ENCODE measurements at places on chromosomes 5 and 9. TPM values are rescaled to one million over a fixed set of nuclear protein-coding genes. Genes with fewer than 3 reads are reported as not detected.

ANKS6 gene
- 17.4 TPM for total RNA-seq

DNA sequence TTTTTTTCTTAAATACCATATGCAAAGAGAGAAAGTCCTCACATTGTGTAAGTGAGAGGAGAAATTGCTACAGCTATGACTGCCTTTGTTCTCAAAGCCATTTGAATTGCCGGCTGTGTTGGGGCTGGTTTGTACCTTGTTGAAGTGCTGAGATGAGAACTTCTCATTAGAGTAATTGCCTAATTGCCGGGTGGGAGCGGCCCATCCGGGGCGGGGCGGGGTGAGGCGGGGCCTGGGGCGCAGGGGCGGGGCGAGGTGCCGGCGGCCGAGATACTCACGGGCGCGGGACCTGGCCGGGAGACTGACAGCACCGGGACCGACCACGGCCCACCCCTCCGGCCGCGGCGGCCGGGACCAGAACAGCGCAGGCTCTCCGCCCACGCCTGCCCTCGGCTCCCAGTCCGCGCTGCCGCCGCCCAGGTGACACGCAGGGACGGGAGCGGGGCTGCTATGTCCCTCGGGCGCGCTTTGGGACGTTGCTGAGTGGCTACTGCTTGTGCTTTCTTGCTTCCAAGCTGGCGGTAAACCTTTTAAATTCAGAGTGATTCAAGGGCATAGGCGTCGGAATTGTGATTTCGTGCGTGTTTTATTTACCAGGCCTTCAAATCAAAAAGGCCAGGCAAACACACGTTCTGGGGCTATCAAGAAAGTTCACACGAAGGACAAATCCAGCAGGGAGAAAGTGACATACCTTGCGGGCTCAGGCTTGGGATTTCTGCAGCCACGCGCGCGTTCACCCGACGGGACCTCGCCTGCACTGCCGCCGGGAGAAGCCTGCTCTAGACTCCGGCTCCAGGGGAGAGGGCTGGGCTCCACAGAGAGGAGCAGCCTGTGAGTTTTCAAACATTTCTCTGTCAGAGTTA, 269.1 kb downstream of the FANCC start:
- peak overlapping the region; percentile 69 for H3K4me3 ChIP-seq
- H3K36me3 ChIP-seq: no peaks in the 10 kb centered on the region
- no peak overlapping the region for H3K27ac ChIP-seq
- peak; percentile 65 for DNase-seq
- peaks cover 14% of the 10 kb centered on the region for H3K27me3 ChIP-seq

MCTP1 gene
- total RNA-seq: 0.53 TPM

GRCh38 chr5:98631311-98632054, 142.0 kb upstream of the RGMB start:
- H3K4me1 ChIP-seq: no peaks in the 10 kb centered on the region
- H3K36me3 ChIP-seq: no peaks in the 10 kb centered on the region
- no peaks in the 10 kb centered on the region for H3K27me3 ChIP-seq
- H3K4me3 ChIP-seq: no peak overlapping the region

- H3K36me3 ChIP-seq: no peaks in the 10 kb centered on the region
- H3K4me1 ChIP-seq: no peaks in the 10 kb centered on the region
- no peaks in the 10 kb centered on the region for H3K27me3 ChIP-seq
- no peak for DNase-seq
- no peak overlapping the region for H3K4me3 ChIP-seq
- H3K27ac ChIP-seq: no peak overlapping the region
These were observed 38.5 kb upstream of the RARS1 start for GRCh38 chr5:168447808-168448207.

DNA sequence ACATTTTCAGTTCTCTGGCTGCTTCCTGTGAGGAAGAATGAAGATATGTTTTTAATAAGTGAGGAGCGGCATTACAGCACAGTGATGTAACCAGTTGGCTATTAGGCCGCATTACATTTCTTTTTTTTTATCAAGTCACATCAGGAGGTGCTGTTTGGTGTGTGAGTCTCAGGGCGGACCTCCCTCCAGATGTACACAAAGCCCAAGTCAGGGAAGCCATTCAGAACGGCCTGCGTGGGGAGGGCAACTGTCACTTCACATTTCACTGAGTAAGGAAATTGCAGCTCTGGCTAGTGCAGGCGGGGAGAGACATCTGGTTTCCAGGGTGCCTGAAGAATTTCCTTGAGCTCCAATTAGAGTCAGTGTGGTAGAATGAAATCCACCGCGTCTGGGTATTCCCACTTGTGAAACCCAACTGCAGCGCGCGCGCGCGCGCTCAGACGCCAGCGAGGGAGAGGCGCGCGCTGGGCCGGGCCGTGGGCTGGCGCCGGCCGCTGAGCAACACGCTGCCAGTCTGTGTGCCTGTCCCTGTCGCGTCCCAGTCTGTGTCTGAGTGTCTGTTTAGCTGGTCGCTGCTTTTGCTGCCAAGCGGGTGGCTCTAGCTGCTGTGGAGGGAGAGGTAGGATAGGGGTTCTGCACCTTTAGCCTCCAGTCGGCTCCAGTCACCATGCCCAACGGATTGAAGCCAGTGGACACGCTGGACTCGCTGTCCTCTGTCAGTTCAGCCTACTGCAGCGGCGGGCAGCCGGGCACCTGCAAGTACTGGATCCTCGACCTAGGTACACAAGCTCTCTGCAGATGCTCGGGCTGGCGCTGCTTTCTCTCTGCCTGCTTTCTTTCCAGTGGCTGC, 140.8 kb upstream of the OTULINL start:
- H3K36me3 ChIP-seq: peaks cover 2% of the 10 kb centered on the region
- H3K27ac ChIP-seq: no peak overlapping the region

- H3K27ac ChIP-seq: peak overlapping the region; percentile 80
- H3K27me3 ChIP-seq: no peaks in the 10 kb centered on the region
- peak overlapping the region; percentile 45 for H3K4me3 ChIP-seq
- peaks cover 17% of the 10 kb centered on the region for H3K36me3 ChIP-seq
- H3K4me1 ChIP-seq: peaks cover 69% of the 10 kb centered on the region
These were observed 51.6 kb downstream of the AHRR start for GRCh38 chr5:372996-373709.

GRCh38 chr5:314676-315487, 6.6 kb upstream of the AHRR start:
- peaks cover 5% of the 10 kb centered on the region for H3K27me3 ChIP-seq
- H3K4me1 ChIP-seq: peaks cover 7% of the 10 kb centered on the region
- H3K4me3 ChIP-seq: no peak overlapping the region
- peaks cover 22% of the 10 kb centered on the region for H3K36me3 ChIP-seq
- H3K27ac ChIP-seq: no peak overlapping the region

GRCh38 chr9:115514454-115514853, 396.5 kb upstream of the TNC start:
- H3K36me3 ChIP-seq: no peaks in the 10 kb centered on the region
- no peak for DNase-seq
- no peaks in the 10 kb centered on the region for H3K4me1 ChIP-seq
- H3K27me3 ChIP-seq: peaks cover 2% of the 10 kb centered on the region
- H3K4me3 ChIP-seq: no peak overlapping the region

GRCh38 chr5:163760498-163760897, 255.1 kb downstream of the MAT2B start:
- H3K27me3 ChIP-seq: no peaks in the 10 kb centered on the region
- no peak overlapping the region for H3K4me3 ChIP-seq
- H3K4me1 ChIP-seq: no peaks in the 10 kb centered on the region
- H3K27ac ChIP-seq: no peak overlapping the region

DNA sequence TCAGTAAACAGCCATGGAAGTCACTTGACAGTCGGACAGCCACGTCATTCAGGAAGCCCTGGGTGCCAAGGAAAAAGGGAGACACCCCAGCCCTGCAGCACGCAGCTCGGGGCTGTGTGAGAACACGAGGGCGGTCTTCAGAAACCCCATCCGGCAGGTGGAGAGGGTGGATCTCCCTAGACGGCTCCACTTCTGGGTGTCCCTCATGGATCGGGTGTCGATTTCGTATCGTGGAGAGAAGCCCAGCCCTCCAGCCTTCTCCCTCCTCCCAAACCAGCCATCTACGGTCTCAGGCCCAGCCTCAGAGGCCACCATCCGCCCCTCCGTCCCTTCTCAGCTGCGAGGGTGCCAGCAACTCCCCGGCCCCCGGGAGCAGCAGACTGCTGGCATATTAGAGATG, 65.5 kb upstream of the BARHL1 start:
- H3K27ac ChIP-seq: no peak overlapping the region
- H3K4me3 ChIP-seq: no peak overlapping the region
- H3K36me3 ChIP-seq: no peaks in the 10 kb centered on the region
- H3K4me1 ChIP-seq: no peaks in the 10 kb centered on the region
- H3K27me3 ChIP-seq: peaks cover 9% of the 10 kb centered on the region
- DNase-seq: no peak

- H3K36me3 ChIP-seq: no peaks in the 10 kb centered on the region
- H3K27ac ChIP-seq: no peak overlapping the region
- no peaks in the 10 kb centered on the region for H3K4me1 ChIP-seq
- DNase-seq: no peak
- H3K4me3 ChIP-seq: no peak overlapping the region
These were observed 78.1 kb upstream of the UNC5A start for GRCh38 chr5:176732306-176732705.

- no peaks in the 10 kb centered on the region for H3K27me3 ChIP-seq
- no peak overlapping the region for H3K4me3 ChIP-seq
- H3K27ac ChIP-seq: peak overlapping the region; percentile 25
- H3K4me1 ChIP-seq: peaks cover 63% of the 10 kb centered on the region
- DNase-seq: no peak
These were observed 45.3 kb upstream of the RICTOR start for GRCh38 chr5:39119404-39120051.

GRCh38 chr9:87615547-87616148, 110.3 kb upstream of the CTSL start:
- H3K27ac ChIP-seq: no peak overlapping the region
- H3K27me3 ChIP-seq: peaks cover 2% of the 10 kb centered on the region
- no peak for DNase-seq
- H3K36me3 ChIP-seq: no peaks in the 10 kb centered on the region

SLC9A3 gene
- total RNA-seq: 2.4 TPM

- H3K4me3 ChIP-seq: no peak overlapping the region
- no peak overlapping the region for H3K27ac ChIP-seq
- DNase-seq: no peak
- peaks cover 16% of the 10 kb centered on the region for H3K36me3 ChIP-seq
- H3K4me1 ChIP-seq: no peaks in the 10 kb centered on the region
These were observed 27.1 kb downstream of the RUFY1 start for GRCh38 chr5:179577286-179577960.

DNA sequence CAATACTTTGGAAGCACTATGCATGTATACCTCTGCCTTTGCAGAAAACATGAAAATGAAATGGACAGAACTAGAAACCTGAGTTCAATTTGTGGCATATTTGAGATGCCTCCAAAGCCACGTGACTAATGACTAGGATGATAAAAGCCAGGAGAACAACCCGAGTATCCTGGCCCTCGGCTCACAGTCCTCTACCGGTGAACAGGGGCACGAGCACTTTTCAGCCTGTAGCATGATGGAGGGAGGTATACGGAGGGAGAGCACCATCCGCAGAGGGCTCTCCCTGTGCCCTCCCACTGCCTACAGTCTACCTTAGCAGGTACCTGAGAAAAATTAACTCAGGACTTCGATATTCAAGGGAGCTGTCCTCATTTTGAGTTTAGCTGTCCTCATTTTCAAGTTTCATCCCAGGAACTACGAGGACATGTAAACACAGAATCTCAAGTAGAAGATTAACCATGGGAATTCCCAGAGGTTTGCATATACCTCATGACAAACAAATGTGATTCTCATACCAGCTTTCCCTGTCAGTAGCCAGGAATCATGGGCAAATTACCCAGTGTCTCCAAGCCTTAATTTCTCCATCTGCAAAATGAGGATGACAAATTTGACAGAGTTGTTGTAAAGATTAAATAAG, 249.3 kb downstream of the DNAH5 start:
- no peaks in the 10 kb centered on the region for H3K36me3 ChIP-seq
- H3K4me1 ChIP-seq: no peaks in the 10 kb centered on the region
- H3K27ac ChIP-seq: no peak overlapping the region
- no peak overlapping the region for H3K4me3 ChIP-seq

GRCh38 chr5:121503111-121503840, 348.4 kb upstream of the FTMT start:
- no peaks in the 10 kb centered on the region for H3K36me3 ChIP-seq
- no peak for DNase-seq
- no peak overlapping the region for H3K27ac ChIP-seq

DNA sequence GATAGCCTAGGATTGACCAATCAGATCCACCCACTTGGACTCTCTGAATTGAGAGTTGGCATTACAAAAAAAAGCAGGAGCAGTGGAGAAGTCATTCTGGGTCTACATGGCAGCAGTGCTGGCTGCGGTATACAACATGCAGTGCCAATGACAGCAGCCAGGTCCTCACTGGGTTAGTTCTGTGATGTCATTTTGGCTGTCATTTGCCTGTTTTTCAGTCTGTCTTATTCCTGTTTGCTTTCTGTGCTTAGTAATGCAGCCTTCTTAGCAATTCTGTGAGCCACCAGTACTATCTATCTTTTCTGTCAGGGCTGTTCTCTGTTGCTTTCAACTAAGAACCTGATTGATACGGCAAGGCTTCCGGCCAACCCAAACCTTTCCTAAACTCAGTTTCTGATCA, 471.8 kb downstream of the BNC2 start:
- H3K27me3 ChIP-seq: peaks cover 4% of the 10 kb centered on the region
- no peak overlapping the region for H3K4me3 ChIP-seq
- no peak for DNase-seq
- H3K36me3 ChIP-seq: no peaks in the 10 kb centered on the region
- no peaks in the 10 kb centered on the region for H3K4me1 ChIP-seq

DNA sequence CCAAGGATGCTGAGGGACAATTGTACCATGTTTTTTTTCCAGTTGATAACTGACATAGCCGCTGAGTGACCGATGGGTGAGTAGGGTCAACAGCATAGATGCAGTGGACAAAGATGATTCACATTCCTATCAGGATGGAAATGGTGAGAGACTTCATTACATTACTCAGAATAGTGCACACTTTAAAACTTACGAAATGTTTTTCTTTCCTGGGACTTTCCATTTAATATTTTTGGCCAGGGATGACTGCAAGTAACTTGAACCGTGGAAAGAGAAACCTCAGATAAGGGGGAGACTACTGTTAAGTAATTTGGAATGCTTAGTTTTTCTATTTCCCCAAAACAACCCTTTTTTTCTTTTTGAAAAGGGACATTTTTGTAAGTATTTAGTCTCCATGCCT, 3.0 kb upstream of the TUSC1 start:
- DNase-seq: no peak
- no peaks in the 10 kb centered on the region for H3K4me1 ChIP-seq
- H3K36me3 ChIP-seq: no peaks in the 10 kb centered on the region
- no peak overlapping the region for H3K4me3 ChIP-seq
- no peak overlapping the region for H3K27ac ChIP-seq

GRCh38 chr5:67672636-67673035, 476.0 kb upstream of the CD180 start:
- no peak overlapping the region for H3K4me3 ChIP-seq
- DNase-seq: no peak
- H3K36me3 ChIP-seq: no peaks in the 10 kb centered on the region
- H3K4me1 ChIP-seq: no peaks in the 10 kb centered on the region
- no peak overlapping the region for H3K27ac ChIP-seq
- no peaks in the 10 kb centered on the region for H3K27me3 ChIP-seq

DNA sequence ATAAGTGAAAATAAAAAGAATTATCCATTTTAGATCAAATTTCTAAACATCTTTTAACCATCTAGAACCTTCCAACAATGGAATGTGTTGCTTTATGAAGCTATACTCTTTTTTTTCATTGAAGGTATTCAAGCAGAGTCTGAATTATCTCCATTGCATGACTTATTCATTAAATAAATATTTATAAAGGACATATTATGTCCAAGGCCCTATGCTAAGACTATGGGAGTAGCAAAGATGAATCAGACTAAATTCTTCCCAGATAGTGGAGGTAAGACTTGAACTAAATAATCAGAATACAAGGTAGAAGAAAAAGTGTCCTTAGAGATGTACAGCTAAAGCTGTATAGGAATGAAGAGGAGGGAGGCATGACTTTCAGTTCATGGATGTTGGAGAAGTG, 215.5 kb upstream of the RGMB start:
- peaks cover 4% of the 10 kb centered on the region for H3K27me3 ChIP-seq
- no peaks in the 10 kb centered on the region for H3K36me3 ChIP-seq
- H3K4me3 ChIP-seq: no peak overlapping the region
- no peaks in the 10 kb centered on the region for H3K4me1 ChIP-seq
- no peak overlapping the region for H3K27ac ChIP-seq
- DNase-seq: no peak

FAT2 gene
- not detected for total RNA-seq
